ENCODE measurements at places on chromosomes 13 and 19. TPM values are rescaled to one million over a fixed set of nuclear protein-coding genes. Genes with fewer than 3 reads are reported as not detected.

GRCh38 chr19:32363632-32364031 is 18.2 kb downstream of the ZNF507 start:
- H3K36me3 ChIP-seq = no peaks in the 10 kb centered on the region
- no peaks in the 10 kb centered on the region for H3K27me3 ChIP-seq
- peaks cover 11% of the 10 kb centered on the region for H3K4me1 ChIP-seq

Gene UCHL3
- total RNA-seq = 9.4 TPM

Gene KLK13
- total RNA-seq = not detected

Gene NUDT19
- total RNA-seq = 6.6 TPM

All from tibial nerve (tissue), 4 donors.